SJCRH30 (cell line): ENCODE measurements at places on chromosomes 6 and 20. TPM values are rescaled to one million over a fixed set of nuclear protein-coding genes. Genes with fewer than 3 reads are reported as not detected.

The TAGAP gene
- total RNA-seq = 4.7 and 5.2 TPM in 2 replicates

The HINT3 gene
- total RNA-seq = 7.9 and 8.8 TPM in 2 replicates

The ARFGEF3 gene
- 8.8 and 9.3 TPM in 2 replicates for total RNA-seq

The SLC35D3 gene
- 0.05 and 0.06 TPM in 2 replicates for total RNA-seq

DNA sequence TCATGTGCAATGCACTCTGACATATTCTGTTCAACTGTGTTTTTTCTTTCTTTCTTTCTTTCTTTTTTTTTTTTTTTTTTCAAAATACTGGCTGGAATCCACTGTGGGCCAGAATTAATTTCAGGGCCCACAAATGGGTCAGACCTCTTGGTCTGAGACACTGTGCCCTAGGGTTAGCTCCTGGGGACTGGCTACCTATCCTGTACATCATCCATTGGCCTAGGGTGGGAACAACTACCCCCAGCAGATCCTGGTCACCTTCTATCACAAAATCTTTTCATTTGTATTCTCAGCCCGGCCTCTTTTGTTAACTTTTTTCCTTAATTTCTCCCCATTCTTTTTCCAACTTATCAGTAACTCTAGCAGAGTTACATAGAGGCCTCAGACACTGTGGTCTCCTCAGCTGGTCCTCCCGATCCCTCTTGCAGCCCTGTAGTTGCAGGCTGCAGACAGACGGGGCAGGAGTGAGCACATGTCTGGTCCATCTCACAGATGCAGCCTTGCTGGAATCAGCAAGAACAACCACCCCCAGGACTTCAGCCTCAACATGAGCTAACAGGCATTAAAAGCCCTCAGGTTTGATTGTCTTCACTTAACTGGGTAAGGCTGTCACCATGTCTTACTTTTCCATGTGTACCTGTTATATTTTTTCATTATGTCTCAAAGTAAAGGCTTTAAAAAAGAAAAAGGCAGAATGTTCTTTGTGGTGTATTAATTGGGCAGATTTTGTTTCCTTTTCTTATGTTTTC is 41.3 kb downstream of the TXLNB start:
- peak; percentile 60 for DNase-seq

GRCh38 chr6:33909737-33910136 is 105.9 kb upstream of the MLN start:
- DNase-seq = no peak
